Urothelium cell line (cell line): ENCODE measurements at places on chromosomes 2 and 18.

DNA sequence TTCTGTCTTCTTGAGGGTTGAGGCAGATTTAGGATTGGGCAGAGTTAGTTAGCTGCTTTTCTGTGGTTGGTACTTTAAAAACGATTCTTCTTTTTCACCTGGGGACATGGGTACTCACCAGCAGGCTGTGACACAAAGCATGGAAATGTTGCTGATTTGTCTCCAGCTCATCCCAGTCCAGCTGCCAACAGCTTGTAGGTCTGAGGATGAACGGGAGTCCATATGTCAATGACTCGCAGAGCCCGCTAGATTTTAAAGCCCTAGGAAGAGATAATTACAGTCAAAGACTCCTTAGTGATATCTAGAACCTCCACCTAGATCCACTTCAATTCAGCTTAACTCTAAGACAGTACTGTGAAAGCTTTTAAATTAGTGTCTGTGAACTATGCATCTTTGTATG lies 20.8 kb downstream of the DOK1 start:
- no peak for DNase-seq

GRCh38 chr2:213104092-213104902 lies 47.1 kb downstream of the IKZF2 start:
- no peak for DNase-seq

GRCh38 chr2:24912986-24913385 lies 7.1 kb downstream of the ADCY3 start:
- no peak for DNase-seq

DNA sequence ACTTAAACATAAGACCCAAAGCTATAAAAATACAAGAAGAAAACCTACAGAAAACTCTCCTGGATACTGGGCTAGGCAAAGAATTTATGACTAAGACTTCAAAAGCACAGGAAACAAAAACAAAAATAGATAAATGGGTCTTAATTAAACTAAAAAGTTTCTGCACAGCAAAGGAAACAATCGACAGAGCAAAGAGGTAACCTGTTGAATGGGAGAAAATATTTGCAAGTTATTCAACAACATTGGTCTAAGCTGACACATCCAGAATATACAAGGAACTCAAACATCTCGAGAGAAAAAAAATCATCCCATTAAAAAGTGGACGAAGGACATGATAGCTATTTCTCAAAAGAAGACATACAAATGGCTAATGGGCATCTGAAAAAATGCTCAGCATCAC lies 72.3 kb upstream of the RBBP8 start:
- DNase-seq = no peak

DNA sequence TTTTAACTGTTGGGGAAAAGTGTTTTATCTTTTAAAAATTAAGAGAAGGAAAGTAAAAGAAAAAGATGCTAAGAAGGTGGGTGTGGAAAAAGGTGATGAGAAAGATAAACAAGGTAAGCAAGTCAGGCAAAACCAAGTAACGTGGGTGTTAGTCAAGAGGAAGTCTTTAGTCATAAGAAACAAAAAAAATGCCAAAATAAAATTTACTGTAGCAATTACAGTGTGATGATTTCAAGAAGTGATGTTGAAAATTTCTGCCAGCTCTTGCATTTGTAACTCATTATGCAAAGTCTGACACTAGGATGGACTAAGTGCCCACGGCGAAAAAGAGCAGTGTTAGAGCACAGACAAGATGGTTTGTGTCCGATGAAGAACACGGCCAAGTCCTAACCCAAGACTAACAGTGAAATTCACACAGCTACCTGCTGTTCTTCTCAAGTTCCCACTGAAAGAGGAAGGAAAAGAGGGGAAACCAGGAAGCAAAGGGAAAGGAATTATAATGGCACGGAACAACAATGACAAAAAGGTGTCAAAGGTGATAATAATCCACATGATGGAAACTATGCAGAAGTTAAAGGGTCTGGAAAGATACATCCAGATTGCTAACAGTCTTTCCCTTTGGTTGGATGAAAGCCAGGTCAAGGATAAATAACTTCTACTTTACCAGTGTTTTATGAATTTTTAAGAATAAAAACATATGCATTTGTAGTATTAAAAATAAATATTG lies 34.1 kb downstream of the NOL10 start:
- no peak for DNase-seq

DNA sequence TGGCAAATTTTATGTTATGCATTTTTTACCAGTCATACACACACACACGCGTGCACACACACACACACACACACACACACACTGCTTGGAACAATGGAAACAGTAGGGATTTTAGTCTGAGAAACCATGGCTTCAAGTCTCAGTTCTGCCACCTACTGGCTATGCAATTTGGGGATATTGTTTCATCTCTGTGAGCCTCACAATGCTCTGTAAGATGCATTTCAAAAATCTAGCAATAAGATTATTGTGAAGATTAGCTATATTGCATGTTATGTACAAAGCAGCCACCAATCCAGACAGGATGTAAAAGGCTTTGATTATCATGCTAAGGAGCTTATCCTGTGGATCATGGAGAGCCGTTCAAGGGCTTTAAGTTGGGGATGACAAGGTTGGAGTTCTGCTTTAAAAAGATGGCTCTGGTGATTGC lies 401.4 kb downstream of the NBAS start:
- no peak for DNase-seq

GRCh38 chr2:239297142-239298004 lies 103.4 kb downstream of the HDAC4 start:
- no peak for DNase-seq

DNA sequence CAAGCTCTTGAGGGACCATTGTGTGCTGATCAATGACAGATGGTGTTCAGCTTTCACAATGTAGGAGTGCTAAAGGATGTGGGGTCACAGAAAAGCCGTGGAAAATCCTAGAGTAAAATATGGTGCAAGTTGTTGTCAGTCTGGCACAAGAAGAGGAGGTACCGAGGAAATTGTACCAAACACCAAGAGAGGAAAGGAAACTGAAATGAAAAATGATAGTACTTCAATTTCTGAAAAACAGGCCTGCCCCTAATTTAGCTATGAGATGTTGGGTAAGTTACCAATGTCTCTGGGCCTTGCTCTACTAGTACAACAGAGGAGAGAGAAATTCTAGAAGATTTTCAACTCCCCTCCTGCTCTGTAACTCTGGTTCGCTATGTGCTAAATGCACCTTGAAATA lies 78.8 kb upstream of the PELI1 start:
- no peak for DNase-seq

DNA sequence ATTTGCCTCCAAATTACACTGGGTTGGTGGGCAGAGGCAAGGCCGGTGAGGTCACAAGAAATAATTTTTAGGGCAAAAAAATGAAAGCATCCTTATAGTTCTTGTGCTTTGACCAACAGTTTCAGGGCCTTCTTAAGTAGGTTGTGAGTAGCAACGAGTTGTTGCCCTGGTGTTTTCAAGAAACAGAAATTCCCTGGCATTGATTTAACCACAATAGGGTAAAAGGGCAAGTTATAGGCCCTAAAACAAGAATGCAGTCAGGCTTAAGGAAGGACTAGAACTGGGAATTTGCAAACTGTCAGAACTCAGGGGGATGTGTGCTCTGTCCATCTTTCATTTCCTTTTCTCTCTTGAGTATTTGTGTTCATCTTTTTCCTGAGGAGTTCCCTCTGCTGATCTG lies 46.1 kb upstream of the STPG4 start:
- DNase-seq = no peak

- DNase-seq = no peak
Measured at GRCh38 chr2:240353944-240354343, 81.5 kb upstream of the GPC1 start.

- DNase-seq = peak; percentile 60
Measured at GRCh38 chr2:10414591-10414990, 33.5 kb downstream of the ODC1 start.

GRCh38 chr2:30323499-30323898 lies 92.2 kb downstream of the LBH start:
- no peak for DNase-seq

DNA sequence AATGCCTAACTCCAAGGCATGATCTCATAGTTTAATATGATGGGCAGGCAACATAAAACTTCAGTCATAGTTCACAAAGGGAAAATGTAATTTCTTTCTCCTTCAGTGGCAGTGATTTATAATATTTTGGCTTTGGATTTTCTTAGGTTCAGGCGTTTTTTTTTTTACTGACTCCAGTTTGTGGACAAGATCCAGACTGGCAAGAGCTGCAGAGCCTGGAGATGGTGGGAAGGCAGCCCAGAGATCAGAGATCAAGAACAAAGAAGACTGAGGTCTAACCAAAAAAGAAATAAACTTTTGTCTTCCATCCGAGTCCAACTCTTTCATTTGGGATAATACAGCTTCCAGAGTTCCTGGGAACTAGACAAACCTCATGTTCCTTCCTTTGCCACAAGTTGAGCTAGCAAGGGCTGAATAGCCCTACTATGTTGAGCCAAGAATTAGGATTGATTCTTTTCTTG lies 215.3 kb upstream of the SETBP1 start:
- no peak for DNase-seq

- DNase-seq = no peak
Measured at GRCh38 chr2:189293164-189293563, 113.6 kb upstream of the COL5A2 start.

DNA sequence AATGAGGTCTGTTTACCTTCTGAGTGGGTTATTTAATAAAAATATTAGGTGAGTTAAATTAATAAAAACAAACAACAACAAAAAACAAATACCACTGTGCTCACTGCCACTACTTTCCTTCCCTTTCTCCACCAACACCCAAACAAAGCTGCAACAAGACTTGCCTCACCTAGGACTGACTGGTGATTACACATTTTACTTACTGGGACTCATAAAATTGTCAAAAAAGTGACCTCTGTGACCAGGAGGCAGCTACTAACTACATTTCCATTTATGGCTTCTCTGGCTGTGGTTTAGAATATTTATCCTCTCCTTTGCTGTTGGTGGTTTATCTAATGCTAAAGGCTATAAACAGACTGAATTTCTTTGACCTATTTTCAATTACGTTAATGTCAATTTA lies 39.8 kb downstream of the EFEMP1 start:
- no peak for DNase-seq

DNA sequence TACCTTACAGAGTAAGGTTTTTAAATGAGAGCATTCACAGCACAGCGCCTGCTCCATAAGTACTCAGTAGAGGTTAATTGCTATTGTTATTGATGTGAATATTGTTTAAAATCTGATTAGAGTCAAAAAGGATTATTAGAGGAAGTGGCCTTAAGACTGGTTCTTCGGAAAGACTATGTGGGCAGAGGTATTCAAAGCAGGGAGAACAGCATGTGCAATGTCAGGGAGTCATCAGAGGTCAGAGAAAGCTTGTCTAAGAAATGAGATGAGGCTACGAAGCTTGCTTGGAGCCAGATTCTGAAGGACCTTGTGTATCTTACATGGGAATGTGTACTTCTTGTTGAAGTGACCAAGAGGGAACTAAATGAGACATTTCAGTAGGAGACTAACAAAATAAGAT lies 49.8 kb downstream of the PMS1 start:
- DNase-seq = no peak

DNA sequence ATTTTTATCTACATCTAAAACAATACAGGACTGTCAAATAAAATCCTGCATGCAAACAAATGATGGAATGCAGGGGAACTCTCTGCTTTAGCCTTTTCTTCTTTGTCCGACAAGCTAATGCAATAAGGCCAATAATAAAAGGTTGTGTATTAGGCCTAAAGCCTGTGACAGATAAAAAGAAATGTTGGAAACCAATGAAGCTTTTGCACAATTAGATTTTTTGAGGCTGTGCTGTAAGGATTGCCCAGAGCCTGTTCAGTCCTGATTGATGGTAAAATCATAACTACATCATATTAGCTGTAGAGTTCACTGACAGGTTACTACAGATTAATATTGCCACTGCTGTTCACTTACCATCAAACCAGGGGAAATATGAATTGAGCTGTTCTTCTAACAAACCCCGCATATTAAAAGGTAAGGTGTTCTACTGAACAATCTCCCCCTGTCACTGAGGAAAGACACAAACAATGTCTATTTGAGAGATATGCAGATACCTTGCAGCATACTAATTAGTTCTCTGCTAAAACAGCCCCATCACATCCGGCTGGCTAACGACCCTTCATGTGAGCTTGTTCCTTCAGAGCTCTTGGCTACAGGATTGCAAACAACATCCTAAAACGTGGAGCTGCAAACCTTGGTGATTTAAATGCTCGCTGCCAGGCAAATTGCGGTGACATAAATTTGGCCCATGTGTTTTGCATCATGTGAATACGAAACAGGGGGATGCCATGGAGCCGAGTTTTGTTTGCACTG lies 305.4 kb downstream of the MTX2 start:
- no peak for DNase-seq

- DNase-seq = no peak
Measured at GRCh38 chr2:12251121-12251520, 465.6 kb upstream of the TRIB2 start.

GRCh38 chr2:12705742-12706141 lies 11.0 kb upstream of the TRIB2 start:
- no peak for DNase-seq
